Bronchial smooth muscle cell (primary cell): ENCODE measurements at places on chromosomes 16 and 17. TPM values are rescaled to one million over a fixed set of nuclear protein-coding genes. Genes with fewer than 3 reads are reported as not detected.

Gene RRAD
- total RNA-seq, result 9.8 and 11.7 TPM in 2 replicates

Gene TEKT5
- total RNA-seq, result 0.34 TPM in 1 of 2 replicates, not detected in the other

Gene ALDH3A1
- 0.16 and 0.43 TPM in 2 replicates for total RNA-seq

Gene HASPIN
- 0.17 and 0.79 TPM in 2 replicates for total RNA-seq

Gene NOMO2
- total RNA-seq, result 26.2 and 142 TPM in 2 replicates

Gene PLD2
- 19.9 and 20.4 TPM in 2 replicates for total RNA-seq

Gene CEMP1
- under 0.01 TPM in 1 of 2 replicates, not detected in the other for total RNA-seq

Gene BICDL2
- total RNA-seq, result 0.17 and 0.32 TPM in 2 replicates

Gene AANAT
- not detected in 2 replicates for total RNA-seq

Gene C16orf86
- 3.3 and 3.9 TPM in 2 replicates for total RNA-seq

Gene FLII
- total RNA-seq, result 400 and 445 TPM in 2 replicates

Gene AKTIP
- 12.0 and 17.5 TPM in 2 replicates for total RNA-seq

Gene KIAA0753
- total RNA-seq, result 8.2 and 9.0 TPM in 2 replicates

Gene RDM1
- total RNA-seq, result 0.16 TPM in 1 of 2 replicates, not detected in the other

Gene WDR90
- total RNA-seq, result 8.5 TPM in 2 replicates

Gene RAB34
- total RNA-seq, result 150 and 173 TPM in 2 replicates

Gene SMYD4
- total RNA-seq, result 6.3 and 8.7 TPM in 2 replicates

Gene WNT3
- total RNA-seq, result 0.32 and 0.86 TPM in 2 replicates

Gene TERF2IP
- 24.2 and 38.9 TPM in 2 replicates for total RNA-seq

Gene TNFRSF17
- not detected in 2 replicates for total RNA-seq

Gene MYH11
- total RNA-seq, result under 0.01 and 0.09 TPM in 2 replicates

Gene C17orf78
- not detected in 2 replicates for total RNA-seq

Gene NAGLU
- 29.1 and 32.9 TPM in 2 replicates for total RNA-seq

Gene PYDC1
- total RNA-seq, result not detected in 2 replicates

Gene CCL17
- not detected in 2 replicates for total RNA-seq

Gene TRPV2
- 63.0 and 71.9 TPM in 2 replicates for total RNA-seq

Gene EPOP
- 0.09 and 0.47 TPM in 2 replicates for total RNA-seq

Gene RNFT1
- 9.1 and 17.9 TPM in 2 replicates for total RNA-seq

Gene PIK3R6
- not detected in 2 replicates for total RNA-seq

Gene TUBB3
- total RNA-seq, result 574 and 719 TPM in 2 replicates

Gene SAMD14
- total RNA-seq, result 1.0 and 1.6 TPM in 2 replicates

Gene MSRB1
- 7.8 and 9.0 TPM in 2 replicates for total RNA-seq

Gene ZNF594
- 4.8 and 6.5 TPM in 2 replicates for total RNA-seq

Gene GJC1
- 10.2 and 12.6 TPM in 2 replicates for total RNA-seq

Gene OTOA
- under 0.01 and 0.09 TPM in 2 replicates for total RNA-seq

Gene G6PC1
- 0.16 TPM in 1 of 2 replicates, not detected in the other for total RNA-seq
